Ammon's horn (tissue), 1 donor: ENCODE measurements at places on chromosomes 5 and 9.
A peak's percentile ranks its signal among the peaks of the same experiment; 100 is the strongest.

DNA sequence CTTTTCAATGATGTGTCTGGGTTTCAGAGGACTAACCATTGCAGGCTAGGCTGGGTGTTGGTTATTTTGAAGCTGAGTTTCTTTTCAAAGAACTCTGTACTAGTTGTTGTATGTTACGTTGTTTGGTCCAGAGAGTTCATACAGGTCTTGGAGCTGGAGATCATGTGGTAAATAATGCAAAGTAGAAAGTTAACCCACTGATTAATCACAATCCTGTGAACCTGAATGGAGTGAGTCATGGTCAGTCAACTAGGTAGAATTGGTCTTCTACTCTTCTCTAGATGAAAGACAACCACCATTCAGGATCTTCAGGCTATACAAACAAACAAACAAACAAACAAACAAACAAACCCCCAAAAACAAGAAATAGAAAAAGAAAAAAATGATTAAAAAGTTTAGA, 388.9 kb upstream of the ACTBL2 start:
- DNase-seq, result no peak

GRCh38 chr5:122366501-122366900, 54.5 kb downstream of the SNCAIP start:
- DNase-seq, result no peak

GRCh38 chr5:111134864-111135263, 42.7 kb downstream of the WDR36 start:
- no peak for DNase-seq

DNA sequence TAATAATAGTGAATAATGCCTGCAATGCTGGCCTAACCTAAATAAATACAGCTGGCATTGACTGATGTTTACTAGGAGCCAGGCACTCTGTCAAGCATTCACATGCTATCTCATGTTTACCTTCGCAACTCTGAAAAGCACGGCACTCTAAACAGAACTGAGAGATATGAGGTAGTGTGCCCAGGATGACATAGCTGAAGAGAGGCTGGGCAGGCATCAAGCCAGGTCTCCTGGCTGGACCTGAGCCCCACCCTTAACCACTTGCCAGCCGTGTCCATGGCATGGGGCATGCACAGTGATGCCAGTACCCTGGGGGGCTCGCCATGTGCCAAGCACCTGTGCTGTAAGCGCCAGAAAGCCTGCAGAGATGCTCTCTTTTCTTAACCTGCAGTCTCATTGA, 119.4 kb upstream of the MVB12B start:
- DNase-seq, result no peak

DNA sequence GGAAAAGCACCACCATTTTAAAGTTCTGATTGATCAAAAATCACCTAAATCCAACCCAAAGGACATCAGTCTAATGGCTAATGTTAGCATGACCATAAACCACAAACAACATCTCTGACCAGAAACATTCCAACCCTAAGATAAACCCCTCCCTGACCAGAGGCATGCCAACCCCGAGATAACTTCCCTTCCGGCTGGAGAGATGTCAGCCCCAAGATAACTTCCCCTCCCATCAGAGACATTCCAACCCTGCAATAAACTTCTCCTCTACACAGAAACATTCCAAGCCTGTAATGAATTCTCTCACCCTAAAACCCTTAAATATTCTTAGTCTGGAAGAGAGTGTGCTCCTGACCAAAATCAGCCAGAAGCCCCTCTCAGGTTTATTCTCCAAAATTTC, 364.3 kb downstream of the KCNN2 start:
- DNase-seq, result no peak

DNA sequence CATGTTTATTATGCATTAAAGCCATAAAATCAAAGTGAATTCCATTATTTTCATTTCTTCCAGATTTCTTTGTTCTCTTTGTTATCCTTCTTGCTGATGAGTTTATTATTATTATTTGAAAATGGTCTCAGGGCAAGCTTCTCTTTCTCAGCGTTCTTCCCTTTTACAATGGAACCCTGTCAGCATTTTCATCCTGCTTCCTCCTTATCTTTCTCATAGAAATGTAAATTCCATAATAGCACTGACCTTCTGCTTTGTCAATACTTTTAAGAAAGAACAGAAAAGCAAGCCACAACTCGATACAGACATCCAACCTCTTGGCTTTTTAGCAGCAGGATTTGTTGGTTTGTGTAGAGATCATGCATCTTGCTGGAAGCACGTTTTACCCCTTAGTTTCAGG, 114.0 kb upstream of the BASP1 start:
- DNase-seq, result no peak

DNA sequence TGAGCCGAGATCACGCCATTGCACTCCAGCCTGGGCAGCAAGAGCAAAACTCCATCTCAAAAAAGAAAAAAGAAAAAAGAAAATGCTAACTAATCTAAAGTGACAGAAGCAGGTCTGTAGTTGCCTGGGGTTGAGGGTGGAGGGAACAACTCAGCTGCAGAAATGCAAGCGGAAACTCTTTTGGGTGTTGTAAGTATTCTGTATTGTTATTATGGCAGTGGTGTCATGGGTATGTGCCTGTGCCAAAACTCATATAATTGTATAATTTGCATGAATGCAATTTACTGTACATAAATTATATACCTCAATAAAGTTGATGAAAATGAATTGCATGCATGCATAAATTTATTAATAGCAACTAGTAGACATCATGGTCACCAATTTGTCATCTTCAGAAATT, 23.0 kb upstream of the RPS23 start:
- DNase-seq, result no peak

DNA sequence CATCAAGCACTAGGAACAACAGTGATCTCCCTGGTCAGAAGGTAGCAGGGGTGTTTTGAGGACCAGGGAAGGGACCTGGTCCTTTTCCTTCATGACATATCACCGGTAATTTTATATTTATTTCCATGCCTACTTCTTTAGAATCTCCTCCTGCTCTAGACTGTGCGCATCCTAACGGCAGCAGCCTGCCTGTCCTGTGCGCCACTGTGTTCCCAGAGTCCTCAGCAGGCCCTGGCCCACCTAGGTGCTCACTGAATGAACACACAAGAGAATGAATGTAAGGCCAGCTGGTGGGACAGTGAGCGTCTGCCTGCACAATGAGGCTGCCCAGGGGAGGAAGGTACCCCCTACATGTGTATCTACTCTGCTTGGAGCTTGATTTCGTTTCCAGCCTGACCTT, 51.5 kb downstream of the C5orf15 start:
- no peak for DNase-seq

DNA sequence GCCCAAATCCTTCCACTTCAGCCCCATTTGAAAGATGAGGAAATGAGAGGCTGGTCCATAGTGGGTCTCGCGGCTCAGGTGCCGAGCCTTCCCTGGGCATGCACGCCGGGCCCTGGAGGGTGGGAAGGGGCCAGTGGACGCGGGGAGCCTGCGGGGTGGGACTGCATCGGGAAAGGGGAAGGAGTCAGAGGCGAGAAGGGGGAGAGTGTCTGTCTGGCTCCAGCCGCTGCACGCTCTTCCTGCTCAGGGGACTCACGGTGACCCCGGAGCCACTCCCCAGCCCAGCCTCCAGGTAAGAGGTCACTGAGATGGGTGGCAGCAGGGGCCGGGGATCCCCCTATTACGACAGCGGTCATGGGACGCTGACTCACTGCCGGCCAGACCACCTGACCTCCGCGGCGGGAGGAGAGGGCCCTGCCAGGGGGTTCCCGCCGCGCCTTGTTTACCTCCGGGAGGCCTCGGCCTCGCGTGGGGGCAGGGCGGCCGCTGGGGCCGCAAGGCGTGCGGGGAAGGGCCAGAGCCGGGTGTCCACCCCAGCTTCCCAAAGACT, 1.9 kb upstream of the SQSTM1 start:
- peak; percentile 93 for DNase-seq

DNA sequence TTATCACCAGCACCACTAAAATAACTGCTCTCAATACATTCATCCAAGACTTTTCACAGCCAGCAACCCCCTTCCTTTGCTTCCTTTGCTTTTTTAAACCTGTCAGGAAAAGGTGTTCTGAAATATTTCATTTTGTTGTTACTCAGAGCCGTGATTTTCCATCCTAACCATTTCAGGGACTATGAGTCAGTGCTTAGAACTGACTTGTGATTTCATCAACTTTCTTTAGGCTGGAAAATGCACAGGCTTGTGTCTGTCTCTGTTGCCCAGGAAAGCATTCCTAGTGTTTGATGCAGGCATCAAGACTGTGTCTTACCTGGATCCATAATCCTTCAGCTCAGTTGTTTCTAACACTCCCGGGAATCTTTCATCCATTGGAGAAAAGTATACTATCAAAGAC, 805.6 kb downstream of the BRINP1 start:
- no peak for DNase-seq

DNA sequence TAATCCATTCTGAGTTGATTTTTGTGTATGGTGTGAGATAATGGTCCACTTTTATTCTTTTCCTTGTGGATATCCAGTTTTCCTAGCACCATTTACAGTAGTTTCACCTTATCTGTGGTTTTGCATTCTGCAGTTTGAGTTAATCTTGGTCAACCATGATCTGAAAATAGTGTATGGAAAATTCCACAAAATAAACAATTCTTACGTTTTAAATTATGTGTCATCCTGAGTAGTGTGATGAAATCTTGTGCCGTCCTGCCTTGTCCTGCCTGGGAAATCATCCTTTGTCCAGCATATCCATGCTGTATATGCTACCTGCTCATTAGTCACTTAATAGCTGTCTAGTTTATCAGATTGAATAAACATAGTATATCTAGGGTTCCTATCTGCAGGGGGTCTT, 42.1 kb downstream of the CDC42SE2 start:
- no peak for DNase-seq

DNA sequence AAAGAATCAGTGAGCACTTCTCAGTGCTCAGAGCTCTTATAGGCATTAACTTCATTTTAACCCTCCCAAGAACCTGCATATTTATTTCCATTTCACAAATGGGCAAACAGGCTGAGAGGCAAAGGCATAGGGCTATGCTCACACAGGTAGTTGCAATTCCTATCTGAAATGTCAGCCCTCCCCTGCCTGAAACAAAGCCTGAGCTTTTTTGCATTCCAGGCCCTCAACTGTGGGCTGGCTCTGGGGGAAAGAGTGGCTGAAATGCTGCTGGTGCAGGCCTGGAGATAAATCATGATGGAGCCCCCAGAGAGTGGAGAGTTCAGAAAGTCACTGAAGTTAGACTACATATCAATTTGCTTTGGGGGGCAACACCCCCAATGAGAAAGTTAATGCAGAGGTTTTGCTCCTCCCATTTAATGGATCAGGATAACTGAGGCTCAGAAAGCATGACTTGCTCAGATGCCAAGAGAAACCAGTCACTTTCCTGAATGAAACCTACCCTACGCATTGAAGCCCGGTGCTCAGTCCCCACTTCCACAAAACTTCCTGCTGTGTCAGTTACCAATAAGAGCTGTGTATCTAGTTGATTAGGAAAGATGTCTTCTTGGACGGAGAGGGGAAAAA, 5.6 kb downstream of the DRD1 start:
- no peak for DNase-seq

DNA sequence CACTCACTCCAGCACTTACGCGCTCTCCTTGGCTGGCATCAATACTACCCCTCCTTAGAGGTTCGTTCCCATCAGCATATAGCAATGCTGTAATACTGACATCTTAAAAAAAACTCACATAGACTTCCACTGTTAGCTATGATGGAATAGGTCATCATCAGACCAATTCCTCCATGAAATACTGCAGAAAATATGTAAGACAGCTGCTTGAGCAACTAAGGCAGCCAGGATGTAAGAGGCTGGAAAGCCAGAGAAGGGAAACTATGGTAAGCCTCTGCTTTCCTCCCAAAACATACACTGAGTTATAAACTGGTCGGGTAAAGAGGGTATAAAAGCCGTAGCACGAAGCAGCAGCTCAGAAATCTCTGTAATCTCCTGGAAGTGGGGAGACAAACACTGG, 33.5 kb downstream of the AUH start:
- no peak for DNase-seq

DNA sequence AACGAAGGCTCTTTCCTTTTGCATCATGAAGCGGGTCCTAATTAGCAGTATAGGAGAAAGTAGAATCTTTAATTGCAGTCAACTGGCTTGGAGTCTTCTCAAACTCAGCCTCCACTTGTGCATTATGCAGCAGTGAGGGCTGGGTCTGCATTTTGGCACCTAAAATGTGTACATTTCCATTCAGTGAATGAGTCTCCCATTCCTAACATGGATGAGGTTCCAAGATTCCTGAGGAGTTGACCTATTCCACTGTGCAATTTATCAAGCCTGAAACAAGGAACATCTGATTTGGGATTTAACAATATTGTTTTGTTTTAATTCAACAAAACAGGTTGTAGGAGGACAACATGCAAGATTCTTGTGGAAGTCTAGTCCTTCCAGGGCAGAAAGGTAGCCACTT, 171.8 kb upstream of the S1PR3 start:
- no peak for DNase-seq

DNA sequence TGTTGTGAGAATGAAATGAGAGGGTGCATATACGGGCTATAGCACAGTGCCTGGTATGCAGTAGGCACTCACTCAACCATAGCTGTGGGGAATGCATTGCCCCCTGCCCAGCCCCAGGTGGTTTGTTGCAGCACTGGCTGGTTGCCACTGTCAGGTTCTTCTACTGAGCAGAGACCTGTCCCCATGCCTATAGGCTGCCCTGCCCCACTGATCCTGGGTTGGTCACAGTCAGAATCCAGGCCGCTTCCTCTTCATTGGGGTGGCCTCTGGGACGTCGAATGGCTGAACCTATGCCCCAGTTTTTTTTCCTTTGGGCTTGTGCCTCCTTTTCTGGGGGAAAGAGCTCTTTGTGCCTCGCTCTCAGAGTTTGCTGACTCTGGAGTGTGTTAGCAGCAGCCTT, 74.6 kb downstream of the RGS3 start:
- no peak for DNase-seq

DNA sequence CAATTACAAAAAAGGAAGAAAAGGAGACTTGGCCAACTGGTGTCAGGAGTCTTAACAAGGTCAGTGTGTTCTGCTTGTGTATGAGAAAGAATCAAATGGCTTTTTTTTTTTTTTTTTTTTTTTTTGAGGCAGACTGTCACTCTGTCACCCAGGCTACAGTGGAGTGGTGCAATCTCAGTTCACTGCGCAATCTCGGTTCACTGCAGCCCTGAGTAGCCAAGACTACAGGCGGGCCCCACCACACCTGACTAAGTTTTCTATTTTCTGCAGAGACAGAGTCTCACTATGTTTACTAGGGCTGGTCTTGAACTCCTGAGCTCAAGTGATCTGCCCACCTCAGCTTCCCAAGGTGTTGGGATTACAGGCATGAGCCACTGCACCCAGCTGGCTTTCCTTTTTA, 3.1 kb upstream of the IL7R start:
- no peak for DNase-seq

DNA sequence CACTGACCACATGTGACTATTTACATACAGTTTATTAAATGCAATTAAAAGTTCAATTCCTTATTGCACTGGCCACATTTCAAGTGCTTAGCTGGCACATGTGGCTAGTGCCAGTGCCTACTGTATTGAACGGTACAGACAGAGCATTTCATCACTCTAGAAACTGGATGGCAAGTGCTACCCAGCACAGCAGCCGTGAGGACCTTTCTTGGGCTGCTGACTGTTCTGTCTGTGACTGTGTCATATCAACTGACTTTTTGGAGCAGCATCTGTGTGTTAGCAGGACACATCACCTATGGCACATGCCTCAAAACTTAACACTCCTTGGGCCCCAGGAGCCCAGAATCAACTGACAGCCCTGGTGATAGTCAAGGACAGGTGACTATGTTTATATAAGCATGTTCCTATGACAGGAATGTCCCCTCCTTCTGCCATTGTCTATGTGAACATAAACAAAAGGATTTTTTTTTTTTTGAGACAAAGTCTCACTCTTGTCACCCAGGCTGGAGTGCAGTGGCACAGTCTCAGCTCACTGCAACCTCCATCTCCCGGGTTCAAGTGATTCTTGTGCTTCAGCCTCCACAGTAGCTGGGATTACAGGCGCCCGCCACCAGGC, 8.9 kb downstream of the IRF1 start:
- DNase-seq, result no peak

- no peak for DNase-seq
Measured at GRCh38 chr5:67435032-67435431, 238.4 kb upstream of the CD180 start.
